A549 treated with Mapracorat at 1 μM for 4 hours (cell line): ENCODE measurements at places on chromosomes 1 and 21. TPM values are rescaled to one million over a fixed set of nuclear protein-coding genes. Genes with fewer than 3 reads are reported as not detected.

The SPRR2F gene
- total RNA-seq, result not detected in 5 replicates

The SELL gene
- total RNA-seq, result 0.13 to 0.65 TPM (median 0.19 TPM) in 4 of 5 replicates, not detected in the other

The OR2G2 gene
- not detected in 5 replicates for total RNA-seq

The ZNF684 gene
- total RNA-seq, result 2.0 to 3.4 TPM (median 2.7 TPM) in 5 replicates

The SOAT1 gene
- total RNA-seq, result 21.7 to 34.4 TPM (median 29.6 TPM) in 5 replicates

The TMCO2 gene
- not detected in 5 replicates for total RNA-seq

The CLCC1 gene
- total RNA-seq, result 14.1 to 16.5 TPM (median 15.0 TPM) in 5 replicates

The PDZK1 gene
- 0.72 to 1.1 TPM (median 0.83 TPM) in 5 replicates for total RNA-seq

The BECN2 gene
- not detected in 5 replicates for total RNA-seq

The COL16A1 gene
- total RNA-seq, result 2.9 to 5.7 TPM (median 4.6 TPM) in 5 replicates

The FOXD3 gene
- 0.32 to 1.0 TPM (median 0.73 TPM) in 5 replicates for total RNA-seq

The CASQ2 gene
- total RNA-seq, result not detected in 5 replicates

The SPRR3 gene
- total RNA-seq, result not detected in 5 replicates

The CR2 gene
- total RNA-seq, result not detected in 5 replicates

The C8A gene
- not detected in 5 replicates for total RNA-seq

The WNT9A gene
- 6.8 to 10.2 TPM (median 7.9 TPM) in 5 replicates for total RNA-seq

The PDC gene
- not detected in 5 replicates for total RNA-seq

The CRYBG2 gene
- total RNA-seq, result 0.99 to 1.9 TPM (median 1.3 TPM) in 5 replicates

The ZNF695 gene
- 2.1 to 3.2 TPM (median 2.4 TPM) in 5 replicates for total RNA-seq

The RNF115 gene
- total RNA-seq, result 12.3 to 13.3 TPM (median 13.1 TPM) in 5 replicates

The TMEM201 gene
- total RNA-seq, result 10.3 to 14.6 TPM (median 12.7 TPM) in 5 replicates

The ACKR1 gene
- total RNA-seq, result not detected in 5 replicates

The MROH9 gene
- not detected in 5 replicates for total RNA-seq

The SELENON gene
- 54.4 to 64.1 TPM (median 61.5 TPM) in 5 replicates for total RNA-seq

The S100A8 gene
- total RNA-seq, result not detected in 5 replicates

The TMPRSS15 gene
- total RNA-seq, result not detected in 5 replicates

The SPTA1 gene
- total RNA-seq, result not detected in 5 replicates

The RUNX3 gene
- total RNA-seq, result 4.2 to 6.5 TPM (median 5.7 TPM) in 5 replicates

The LCE1F gene
- total RNA-seq, result not detected in 5 replicates

The PEF1 gene
- total RNA-seq, result 41.6 to 48.1 TPM (median 45.3 TPM) in 5 replicates

The RBP7 gene
- 4.7 to 7.7 TPM (median 6.5 TPM) in 5 replicates for total RNA-seq

The FLG2 gene
- not detected in 5 replicates for total RNA-seq

The RORC gene
- 0.04 to 0.05 TPM in 2 of 5 replicates, not detected in the others for total RNA-seq

The WDR26 gene
- 30.4 to 36.7 TPM (median 36.5 TPM) in 5 replicates for total RNA-seq

The IRF2BP2 gene
- 67.8 to 93.0 TPM (median 85.9 TPM) in 5 replicates for total RNA-seq

The VANGL2 gene
- total RNA-seq, result 0.57 to 0.82 TPM (median 0.79 TPM) in 5 replicates

The PRR9 gene
- total RNA-seq, result not detected in 5 replicates

The PALMD gene
- total RNA-seq, result 0.22 to 0.52 TPM (median 0.37 TPM) in 5 replicates

The PRAMEF7 gene
- not detected in 5 replicates for total RNA-seq

The CD244 gene
- not detected in 5 replicates for total RNA-seq

The SPATA17 gene
- total RNA-seq, result 1.4 to 3.2 TPM (median 2.4 TPM) in 5 replicates

The HFM1 gene
- total RNA-seq, result 0.06 to 0.07 TPM in 2 of 5 replicates, not detected in the others

The CFHR2 gene
- not detected in 5 replicates for total RNA-seq

The ARMH1 gene
- total RNA-seq, result 0.38 to 1.2 TPM (median 0.98 TPM) in 5 replicates

The STXBP3 gene
- 17.3 to 24.7 TPM (median 20.4 TPM) in 5 replicates for total RNA-seq

The HSPA13 gene
- 10.8 to 15.9 TPM (median 14.5 TPM) in 5 replicates for total RNA-seq

The IQCC gene
- total RNA-seq, result 1.2 to 2.4 TPM (median 1.8 TPM) in 5 replicates

The PLA2G2F gene
- total RNA-seq, result not detected in 5 replicates

The TRIM58 gene
- total RNA-seq, result not detected in 5 replicates

The PCP4 gene
- not detected in 5 replicates for total RNA-seq

The CRYAA gene
- not detected in 5 replicates for total RNA-seq

The LORICRIN gene
- not detected in 5 replicates for total RNA-seq

The SH2D1B gene
- 0.13 to 0.27 TPM (median 0.15 TPM) in 4 of 5 replicates, not detected in the other for total RNA-seq

The TNFRSF4 gene
- total RNA-seq, result 0.11 to 0.19 TPM (median 0.14 TPM) in 3 of 5 replicates, not detected in the others

The SPATA46 gene
- not detected in 5 replicates for total RNA-seq
